ENCODE measurements at places on chromosomes 3 and 15.

GRCh38 chr3:115961380-115961779 lies 338.1 kb downstream of the GAP43 start:
- no peak for DNase-seq

DNA sequence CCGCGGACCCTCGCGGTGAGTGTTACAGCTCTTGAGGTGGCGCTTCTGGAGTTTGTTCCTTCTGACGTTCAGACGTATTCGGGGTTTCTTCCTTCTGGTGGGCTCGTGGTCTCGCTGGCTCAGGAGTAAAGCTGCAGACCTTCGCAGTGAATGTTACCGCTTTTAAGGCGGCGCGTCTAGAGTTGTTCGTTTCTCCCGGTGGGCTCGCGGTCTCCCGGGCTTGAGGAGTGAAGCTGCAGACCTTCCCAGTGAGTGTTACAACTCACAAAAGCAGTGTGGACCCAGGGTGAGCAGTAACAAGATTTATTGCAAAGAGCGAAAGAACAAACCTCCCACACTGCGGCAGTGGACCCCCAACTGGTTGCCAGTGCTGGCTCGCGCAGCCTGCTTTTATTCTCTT lies 177.1 kb downstream of the UACA start:
- DNase-seq, result no peak

DNA sequence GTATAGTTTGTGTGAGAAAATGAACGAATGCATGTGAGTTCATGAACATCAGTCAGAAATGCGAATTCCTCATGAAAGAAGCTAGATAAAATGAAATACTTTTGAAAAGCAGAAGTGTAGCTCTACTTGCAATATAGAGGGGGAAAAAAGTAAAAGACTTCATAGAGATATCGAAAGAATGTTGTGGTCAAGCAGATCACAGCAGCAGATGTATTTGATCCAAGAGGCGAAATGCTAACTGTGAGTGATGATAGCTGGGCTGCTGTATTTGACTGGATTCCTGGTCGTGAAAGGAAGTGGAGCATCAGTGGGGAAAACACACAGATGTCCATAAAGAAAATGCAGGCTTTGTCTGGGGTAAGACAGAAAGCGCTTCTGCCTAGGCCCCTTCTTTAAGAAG lies 112.4 kb downstream of the ADAMTSL3 start:
- DNase-seq, result peak; percentile 96

DNA sequence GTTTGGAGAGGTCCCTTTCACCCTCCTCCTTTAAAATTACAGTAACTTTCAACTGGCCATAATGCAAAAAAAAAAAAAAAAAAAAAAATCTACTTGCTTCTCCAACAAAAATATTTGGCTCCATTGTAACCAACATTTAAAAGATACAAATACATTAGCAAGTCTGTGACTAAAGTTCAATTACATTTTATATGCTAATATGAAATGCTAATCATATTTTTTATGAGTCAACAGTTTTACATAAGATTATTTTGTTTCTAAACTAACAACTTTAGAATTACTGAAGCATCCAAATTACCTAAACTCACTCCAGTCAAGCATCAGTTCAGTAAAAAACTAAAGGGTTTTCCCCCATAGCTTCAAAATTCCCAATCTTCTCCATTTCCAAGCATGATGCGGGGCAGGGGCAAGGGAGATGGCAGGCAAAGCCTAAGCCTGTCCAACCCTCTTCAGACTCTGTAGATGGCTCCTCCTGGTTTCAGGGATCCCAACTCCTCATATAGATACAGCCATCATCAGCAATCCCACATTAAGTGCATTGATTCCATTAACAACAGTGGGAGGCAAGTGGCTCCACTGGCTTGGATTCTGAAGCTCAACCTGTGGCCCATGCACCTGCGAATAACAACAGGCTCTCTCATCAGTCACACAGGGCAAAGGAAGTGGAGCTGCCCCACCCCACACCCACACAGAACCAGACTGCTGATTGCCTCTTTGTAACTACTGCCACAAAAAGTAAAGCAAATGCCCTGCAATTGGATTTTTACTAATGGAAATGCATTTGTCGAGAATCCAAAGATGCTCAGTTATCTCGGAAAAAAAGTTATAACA lies 15.0 kb downstream of the SFMBT1 start:
- DNase-seq, result no peak

DNA sequence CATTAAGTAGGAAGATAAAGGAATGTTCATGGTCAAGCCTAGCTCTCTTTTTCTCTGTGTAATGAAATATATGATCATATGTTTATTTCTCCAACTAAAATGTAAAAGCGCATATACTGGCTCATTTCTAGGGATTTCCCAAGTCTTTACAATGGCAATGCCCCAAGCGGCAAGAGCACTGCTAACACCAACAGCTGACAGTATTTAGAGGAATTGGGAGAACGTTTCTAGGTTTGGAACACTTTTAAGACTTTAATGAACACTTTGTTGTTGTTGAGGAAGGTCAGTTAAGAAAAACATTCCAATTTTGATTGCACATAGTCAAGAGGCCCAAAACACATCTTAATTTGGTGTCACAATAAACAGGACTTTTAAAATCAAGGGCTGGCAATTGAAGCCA lies 132.7 kb downstream of the ATP8B4 start:
- DNase-seq, result no peak

GRCh38 chr3:121574449-121574848 lies 6.7 kb downstream of the ARGFX start:
- DNase-seq, result peak; percentile 56

DNA sequence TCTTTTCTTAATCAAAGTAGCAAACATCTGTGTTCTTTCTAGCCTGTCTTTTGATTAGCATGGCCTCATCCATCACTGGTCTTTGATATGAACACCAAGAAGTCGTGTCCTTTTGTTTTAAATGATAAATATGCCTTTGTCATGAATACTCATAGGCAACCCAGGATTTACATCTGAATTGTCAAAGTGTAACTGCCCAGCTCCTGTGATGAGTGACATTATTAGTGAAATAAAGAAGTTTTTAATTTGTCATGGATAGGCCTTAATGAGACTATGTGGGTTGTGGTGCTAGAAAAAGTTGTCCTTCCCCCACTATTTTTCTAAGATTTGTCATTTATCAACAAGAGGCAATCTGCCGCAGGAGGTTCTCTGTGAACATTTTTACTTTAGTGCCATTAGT lies 150.0 kb downstream of the CDIN1 start:
- no peak for DNase-seq

- DNase-seq, result peak; percentile 69
Observed at GRCh38 chr15:71115567-71116351, 488 bp downstream of the THSD4 start.

DNA sequence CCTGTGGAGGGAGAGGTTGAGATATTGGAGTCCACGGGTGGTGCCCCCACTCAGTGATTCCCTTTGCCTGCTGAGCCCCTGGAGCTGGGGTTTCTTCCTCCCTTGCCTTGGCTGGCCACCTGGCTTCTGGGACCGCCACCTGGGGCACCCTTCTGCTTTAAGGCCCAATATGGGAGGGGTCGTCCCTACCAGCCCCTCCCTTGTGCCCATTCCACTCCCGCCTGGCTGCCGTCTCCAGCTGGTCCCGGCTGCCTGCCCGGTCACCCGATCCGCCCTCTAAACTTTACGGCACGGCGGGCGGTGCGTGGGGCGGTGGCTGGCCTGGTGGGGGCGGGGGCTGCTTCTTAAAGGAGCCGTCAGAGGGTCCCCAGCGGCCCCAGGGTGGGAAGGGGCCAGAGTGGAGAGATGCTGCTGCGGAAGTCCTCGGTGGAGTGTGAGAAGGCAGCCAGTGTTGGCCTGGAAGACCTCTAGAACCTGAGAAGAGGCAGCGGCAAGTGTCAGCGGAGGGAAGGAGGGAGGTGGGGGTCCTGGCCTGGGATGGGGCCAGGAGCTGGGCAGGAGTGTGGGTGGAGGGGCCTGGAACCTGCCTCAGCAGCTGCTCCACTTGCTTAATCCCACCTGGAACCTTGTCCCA lies 1.6 kb upstream of the SEMA3B start:
- peak; percentile 46 for DNase-seq

DNA sequence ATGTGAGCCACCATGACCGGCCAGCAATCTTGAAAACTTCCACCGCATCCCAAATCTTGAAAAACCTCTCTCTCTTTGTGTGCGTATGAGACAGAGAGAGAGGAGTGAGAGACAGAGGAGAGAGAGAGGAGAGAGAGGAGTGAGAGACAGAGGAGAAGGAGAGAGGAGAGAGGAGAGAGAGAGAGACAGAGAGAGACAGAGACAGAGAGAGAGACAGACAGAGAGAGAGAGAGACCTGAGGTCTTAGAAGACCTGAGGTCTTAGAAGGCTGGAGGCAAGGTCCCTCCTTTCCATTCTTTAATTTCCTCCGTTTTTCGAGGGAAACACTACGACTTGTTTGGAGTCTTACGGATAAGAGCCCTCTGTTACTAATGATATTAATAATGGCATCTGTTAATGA lies 39.5 kb downstream of the TMEM40 start:
- no peak for DNase-seq

DNA sequence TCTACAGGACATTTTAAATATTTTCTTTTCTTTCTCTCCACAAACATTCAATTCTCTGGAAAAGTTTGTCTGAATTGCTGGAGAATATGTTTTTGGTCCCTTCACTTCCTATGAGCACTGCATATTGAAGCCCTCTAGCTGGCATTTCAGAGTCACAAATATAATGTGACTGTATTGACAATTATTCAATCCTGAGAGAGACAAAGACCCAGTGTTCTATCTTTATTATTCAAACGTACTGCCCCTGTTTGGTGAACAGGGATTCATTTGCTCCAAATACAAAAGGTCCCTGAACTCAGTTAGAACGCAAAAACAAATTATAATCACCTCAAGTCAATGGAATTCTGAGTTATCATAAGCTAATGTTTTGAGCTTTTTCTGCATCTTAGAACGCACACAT lies 173.1 kb upstream of the CDIN1 start:
- no peak for DNase-seq

GRCh38 chr3:194930377-194931204 lies 244.9 kb downstream of the FAM43A start:
- peak; percentile 77 for DNase-seq

GRCh38 chr3:114928989-114929640 lies 218.0 kb downstream of the ZBTB20 start:
- peak; percentile 31 for DNase-seq

GRCh38 chr15:90889313-90889730 lies 5.0 kb downstream of the FES start:
- no peak for DNase-seq

GRCh38 chr3:136151219-136151618 lies 44.9 kb downstream of the MSL2 start:
- DNase-seq, result no peak
